ENCODE measurements at places on chromosomes 6 and 20.

GRCh38 chr6:134308800-134309199 is 9.1 kb downstream of the SGK1 start:
- DNase-seq, result no peak

GRCh38 chr20:37866051-37866450 is 36.9 kb upstream of the VSTM2L start:
- no peak for DNase-seq

GRCh38 chr6:1962201-1962600 is 283.2 kb downstream of the GMDS start:
- DNase-seq, result no peak

DNA sequence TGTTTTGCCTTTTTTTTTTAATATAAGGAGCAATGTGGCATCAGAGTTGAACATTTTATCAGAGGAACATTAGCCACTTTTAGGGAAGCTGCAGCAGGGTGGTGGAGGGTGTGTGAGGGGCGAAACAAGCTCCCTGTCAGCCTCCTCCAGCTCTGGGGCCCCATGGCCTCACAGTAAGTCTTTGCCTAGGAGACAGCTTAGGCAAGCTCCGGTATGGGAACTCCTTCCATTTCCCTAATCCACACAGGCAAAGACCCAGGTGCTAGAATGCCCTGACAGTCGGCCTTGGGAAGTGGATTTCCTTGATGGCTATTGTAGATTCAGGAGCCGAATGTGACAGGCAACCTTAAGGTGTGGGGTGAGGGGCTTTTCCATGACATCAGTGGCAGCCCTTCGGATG is 862 bp downstream of the PRND start:
- no peak for DNase-seq

DNA sequence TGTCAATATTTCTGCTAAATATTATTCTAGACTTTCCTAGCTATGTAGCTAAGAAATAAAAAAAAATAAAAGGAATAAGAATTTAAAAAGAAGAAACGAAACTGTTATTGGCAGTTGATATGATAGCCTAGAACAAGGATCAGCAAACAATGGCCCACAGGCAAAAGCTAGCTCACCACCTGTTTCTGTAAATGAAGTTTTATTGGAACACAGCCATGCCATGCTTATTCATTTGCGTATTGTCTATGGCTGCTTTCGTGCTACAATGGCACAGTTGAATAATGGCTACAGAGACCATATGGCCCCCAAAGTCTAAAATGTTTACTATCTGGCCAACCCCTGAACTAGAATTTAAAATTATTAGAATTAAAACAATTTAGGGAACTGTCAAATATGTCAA is 952.6 kb upstream of the MAP3K7 start:
- no peak for DNase-seq

GRCh38 chr6:113187661-113188060 is 669.5 kb upstream of the MARCKS start:
- no peak for DNase-seq

DNA sequence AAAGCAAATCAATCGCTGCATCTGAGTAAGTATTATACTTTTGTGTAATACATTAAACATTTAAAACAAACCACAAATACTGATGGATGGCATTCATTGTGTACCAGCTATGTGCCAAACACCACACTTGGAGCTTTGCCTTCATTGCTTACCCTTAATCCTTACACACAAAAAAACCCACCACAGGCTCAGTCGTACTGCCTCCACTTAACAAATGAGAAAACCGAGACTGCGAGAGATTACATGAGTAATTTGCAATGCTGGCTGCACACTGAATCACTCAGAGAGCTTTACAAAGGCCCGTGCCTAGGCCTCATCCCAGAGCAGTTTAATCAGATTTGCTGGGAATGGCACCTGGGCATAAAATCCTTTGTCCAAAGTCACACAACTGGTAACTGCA is 130.5 kb downstream of the EDN1 start:
- DNase-seq, result peak; percentile 43

DNA sequence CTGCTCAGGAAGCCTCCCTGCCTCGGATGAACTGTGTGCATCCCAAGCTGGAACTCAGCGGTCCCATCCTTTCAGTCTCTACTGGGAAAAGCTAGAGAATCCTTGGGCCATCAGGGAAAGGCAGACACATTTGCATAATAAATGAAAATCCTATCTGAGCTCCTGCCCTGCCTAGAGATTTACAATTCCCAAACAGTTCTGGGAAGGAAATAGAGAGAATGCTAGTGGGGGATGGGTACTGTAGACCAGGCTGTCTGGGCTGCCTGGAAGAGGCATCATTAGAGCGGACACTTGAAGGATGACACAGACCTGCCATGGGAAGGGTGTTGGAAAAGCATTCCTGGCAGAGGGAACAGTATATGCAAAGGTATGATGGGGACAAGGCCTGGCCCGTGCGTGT is 44.3 kb downstream of the TFAP2C start:
- no peak for DNase-seq

GRCh38 chr20:23093613-23094012 is 7.5 kb upstream of the CD93 start:
- DNase-seq, result no peak

DNA sequence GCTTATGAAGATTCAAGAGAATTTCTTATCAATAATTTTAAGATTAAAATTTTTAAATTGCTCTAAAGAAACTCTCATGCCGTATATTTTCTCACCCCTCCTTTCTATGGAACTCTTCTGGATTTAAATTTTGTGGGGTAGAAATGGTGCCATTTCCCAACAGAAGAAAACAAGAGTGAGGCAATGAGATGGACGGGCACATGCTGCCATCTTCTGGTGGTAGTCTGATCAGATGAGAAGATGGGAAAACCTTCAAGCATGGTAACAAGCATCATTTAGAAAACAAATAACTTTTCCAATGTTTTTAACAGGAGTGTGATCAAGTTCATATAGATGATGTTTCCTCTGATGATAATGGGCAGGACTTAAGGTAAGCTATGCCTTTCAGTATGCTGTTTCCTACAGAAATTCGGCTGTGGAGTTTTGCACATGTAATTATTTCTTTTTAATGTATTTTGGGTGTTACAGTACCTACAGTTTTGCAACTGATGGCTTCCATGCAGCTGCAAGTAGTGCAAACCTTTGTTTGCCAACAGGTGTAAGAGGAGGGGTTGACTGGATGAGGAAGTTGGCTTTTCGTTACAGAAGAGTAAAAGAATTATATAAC is 271.4 kb downstream of the EYA4 start:
- peak; percentile 45 for DNase-seq

DNA sequence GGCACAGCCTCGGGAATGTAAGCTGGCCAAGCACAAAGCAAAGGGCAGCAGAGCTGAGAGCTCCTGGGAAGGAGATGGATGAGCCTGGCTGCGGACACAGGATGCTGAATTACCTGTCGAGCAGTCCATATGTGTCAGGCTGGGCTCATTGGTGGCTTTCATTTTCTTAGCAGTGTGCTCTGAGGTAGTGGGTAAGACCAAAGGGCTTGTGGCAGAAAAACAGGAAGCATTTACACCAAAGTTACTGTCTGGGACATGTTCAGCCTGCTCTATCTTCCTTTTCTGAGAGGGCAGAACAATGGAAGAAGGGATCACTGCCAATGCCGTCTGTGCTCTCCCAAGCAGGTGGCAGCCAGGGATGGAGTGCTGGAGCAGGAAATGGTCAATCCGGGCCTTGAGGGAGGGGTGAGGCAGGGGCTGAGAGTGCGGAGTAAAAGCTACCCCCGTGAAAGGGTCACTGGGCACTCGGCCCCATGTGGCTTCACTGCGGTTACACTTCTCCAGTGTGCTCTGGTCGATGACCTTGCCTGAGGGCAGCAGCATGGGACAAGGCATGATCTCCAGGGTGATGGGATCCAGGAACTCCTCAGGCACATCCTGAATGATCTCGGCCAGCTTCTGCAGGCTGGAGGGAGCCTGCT is 36.9 kb upstream of the AVP start:
- no peak for DNase-seq

- DNase-seq, result no peak
These were observed 2.0 kb upstream of the GTPBP2 start for GRCh38 chr6:43630980-43631619.

Data from kidney glomerular epithelial cell (primary cell).